ENCODE measurements at places on chromosomes 16 and 17.

DNA sequence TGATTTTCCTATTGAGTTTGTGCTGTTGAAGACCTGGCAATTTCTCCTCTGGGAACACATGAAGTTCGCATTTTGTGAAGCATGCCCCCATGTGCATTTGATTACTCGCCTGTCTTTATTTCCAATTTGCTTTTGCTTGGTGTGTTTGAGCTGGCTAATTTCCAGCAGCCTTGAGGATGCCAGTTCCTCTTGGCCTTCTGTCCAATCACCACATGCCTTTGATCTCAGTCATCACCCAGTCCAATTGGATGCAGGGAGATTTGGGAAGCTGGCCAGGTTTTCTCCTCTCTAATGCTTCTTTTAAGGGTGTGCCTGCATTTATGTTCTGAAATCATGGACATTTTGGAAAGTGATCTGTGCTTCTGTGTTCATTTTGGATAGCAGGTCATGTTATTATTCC, 3.8 kb upstream of the TMEM100 start:
- DNase-seq, result no peak

- DNase-seq, result no peak
These were observed 418.1 kb downstream of the SOX9 start for GRCh38 chr17:72538901-72539352.

DNA sequence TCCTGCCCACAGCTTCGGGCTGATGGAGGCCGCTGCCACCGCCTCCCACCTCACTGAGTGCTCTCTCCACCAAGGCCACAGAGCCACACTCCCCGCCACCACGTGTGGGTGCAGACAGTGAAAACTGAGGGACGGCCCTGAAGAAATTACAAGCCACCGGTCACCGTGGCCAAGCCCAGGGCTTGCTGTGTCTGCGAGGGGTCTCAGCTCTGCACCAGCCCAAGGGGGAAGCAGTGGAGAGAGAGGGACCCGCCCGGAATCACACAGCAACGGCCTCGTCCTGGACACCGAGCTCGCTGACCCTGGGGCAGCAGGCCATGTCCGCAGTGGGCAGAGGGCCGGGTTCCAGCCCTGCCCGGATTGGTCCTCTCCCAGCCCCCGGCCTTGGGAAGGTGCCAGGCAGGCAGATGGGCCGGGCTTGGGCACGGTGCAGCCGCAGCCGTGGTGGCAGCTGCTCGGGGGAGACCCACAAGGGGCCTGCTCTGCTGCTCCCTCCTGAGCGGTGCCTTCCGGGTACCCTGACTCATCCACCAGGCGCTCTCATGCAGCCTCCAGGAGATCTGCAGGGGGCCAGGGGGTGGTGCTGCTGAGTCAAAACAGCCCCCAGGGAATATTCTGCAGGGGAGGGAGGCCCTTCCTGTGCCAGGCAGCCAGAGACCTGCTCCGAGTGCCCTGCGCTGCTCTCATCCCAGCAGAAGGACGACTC, 52.0 kb downstream of the CBFA2T3 start:
- no peak for DNase-seq

- DNase-seq, result no peak
These were observed 7.5 kb downstream of the EPOP start for GRCh38 chr17:38667099-38667786.

DNA sequence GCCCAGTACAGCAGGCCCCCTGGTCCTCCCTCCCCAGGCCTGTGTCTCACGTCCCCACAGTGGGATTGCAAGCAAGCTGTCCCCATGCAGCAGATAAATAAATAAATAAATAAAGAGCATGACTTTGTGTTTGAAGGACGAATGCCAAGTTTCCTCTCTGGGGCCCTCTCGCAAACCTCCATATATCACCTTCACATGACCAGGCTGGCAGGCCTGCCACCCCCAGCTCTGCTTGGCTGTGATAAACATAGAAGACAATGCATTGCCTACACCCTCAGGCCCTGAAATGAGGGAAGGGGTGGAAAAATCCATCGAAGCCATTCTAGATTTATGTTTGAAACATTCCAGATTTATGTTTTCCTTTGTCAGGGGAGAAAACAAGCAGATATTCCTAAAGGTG, 107.3 kb downstream of the CCT6B start:
- no peak for DNase-seq

- DNase-seq, result no peak
These were observed 49.3 kb downstream of the TRAF4 start for GRCh38 chr17:28792877-28793661.

DNA sequence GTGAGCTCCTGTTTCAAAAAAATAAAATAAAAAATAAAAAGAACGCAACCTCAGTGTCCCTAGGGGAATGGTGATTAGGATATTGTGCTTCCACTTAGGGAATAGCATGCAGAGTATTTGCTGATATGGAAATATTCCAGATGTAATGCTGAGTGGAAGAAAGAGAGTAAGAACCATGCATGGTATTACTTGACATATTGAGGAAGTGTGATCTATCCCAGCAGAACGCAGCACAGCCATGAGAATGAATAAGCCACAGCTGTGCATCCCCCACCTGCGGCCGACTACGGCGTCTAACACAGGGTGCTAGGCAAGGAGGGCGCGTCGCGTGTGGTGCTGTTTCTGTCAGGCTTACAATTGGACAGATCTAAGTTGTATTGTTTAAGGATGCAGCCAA, 49.5 kb downstream of the FOXK2 start:
- DNase-seq, result no peak

- no peak for DNase-seq
These were observed 38.8 kb upstream of the C16orf82 start for GRCh38 chr16:27027971-27028370.

GRCh38 chr16:55377840-55378239, 53.8 kb downstream of the IRX6 start:
- no peak for DNase-seq

GRCh38 chr16:1003391-1004347, 22.1 kb downstream of the SOX8 start:
- no peak for DNase-seq

DNA sequence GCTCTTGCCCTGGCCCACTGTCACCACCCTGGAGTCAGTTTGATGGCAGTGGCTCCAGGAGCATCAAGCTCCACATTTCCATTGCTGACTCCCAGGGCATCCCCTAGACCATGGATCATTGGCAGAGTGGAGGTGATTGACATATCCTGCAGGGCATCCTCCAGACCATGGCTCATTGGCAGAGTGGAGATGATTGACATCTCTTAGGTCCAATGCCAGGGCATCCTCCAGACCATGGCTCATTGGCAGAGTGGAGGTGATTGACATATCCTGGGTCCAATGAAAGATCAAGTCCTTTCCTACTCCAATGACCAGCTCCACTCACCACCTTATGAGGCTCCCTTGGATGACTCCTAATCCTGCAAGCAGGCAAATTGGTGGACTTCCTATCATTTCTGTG, 174.3 kb upstream of the NLRP1 start:
- no peak for DNase-seq

GRCh38 chr16:84247844-84248243, 8.0 kb upstream of the KCNG4 start:
- DNase-seq, result no peak

DNA sequence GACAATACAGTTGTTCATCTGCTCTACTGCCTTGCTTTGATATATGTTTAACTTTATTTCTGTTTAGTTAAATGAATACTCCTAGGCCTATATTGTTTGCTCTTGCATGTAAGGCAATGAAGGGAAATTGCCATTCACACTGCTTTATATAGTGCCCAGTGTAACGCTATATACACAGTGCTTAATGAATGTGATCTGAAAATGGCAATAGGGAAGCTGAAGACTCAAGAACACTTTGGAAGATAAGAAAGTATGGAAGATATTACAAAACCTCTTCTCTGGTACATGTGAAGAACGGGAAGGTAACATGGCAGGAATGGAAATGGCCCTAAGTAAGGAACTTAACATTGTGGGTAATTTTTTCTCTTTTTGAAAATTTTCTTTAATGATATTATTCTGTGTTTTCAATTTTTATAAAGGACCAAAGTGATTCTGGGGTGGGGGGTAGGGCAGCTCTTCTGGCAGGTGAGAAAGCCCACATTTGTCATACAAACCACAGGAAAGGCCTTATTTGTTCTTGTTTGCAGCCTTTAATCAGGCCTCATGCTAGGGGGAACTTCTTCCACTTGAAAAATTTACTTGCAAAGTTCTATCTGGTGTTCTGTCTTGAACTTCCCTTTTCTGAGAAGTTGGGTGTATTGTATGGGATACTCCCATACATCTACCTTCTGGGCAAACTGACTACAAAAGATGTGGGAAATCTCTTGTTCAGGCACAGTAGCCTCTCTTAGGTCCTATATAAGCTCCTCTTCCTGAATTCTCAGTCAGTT, 100.8 kb upstream of the CORO6 start:
- DNase-seq, result no peak

GRCh38 chr17:49101054-49101534, 31.5 kb upstream of the B4GALNT2 start:
- DNase-seq, result no peak

DNA sequence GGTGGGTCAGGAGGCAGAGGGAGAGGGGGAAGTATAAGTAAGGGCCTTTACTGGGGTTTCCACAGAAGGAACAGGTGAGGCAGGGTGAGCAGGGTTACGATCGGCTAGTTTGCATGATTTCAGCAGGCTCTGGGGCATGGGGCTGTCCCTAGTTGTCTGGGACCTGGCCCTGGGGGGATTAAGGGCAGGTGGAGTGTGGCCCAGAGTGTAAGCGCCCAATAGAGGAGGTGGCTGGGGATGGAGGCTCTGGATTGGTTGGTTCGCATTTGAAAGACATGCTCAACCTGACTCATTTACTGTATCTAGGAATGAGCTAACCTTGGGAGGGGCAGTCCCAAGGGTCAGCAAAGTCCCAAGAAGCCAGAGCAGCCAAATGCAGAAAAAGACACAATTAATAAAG, 230.3 kb downstream of the MAP2K4 start:
- no peak for DNase-seq

Measured in stimulated activated CD8-positive, alpha-beta memory T cell treated with anti-CD3 and anti-CD28 coated beads, Interleukin-4, amount 100 ng/mL, for 4 hours (primary cell).